Left kidney (tissue), 8 donors: ENCODE measurements at places on chromosomes 12 and 14. TPM values are rescaled to one million over a fixed set of nuclear protein-coding genes. Genes with fewer than 3 reads are reported as not detected.

Gene CCDC88C
- 42.5 TPM for polyA plus RNA-seq

Gene KCNJ8
- 19.0 TPM for polyA plus RNA-seq

Gene RTL1
- polyA plus RNA-seq = 0.10 TPM

Gene DPPA3
- 0.17 TPM for polyA plus RNA-seq

Gene SYNJ2BP
- 51.6 TPM for polyA plus RNA-seq

Gene CPNE6
- 0.18 TPM for polyA plus RNA-seq

Gene CYP46A1
- polyA plus RNA-seq = 3.4 TPM

Gene KRT77
- polyA plus RNA-seq = not detected

Gene ZNF140
- polyA plus RNA-seq = 49.0 TPM

Gene WBP11
- 124 TPM for polyA plus RNA-seq

Gene MAP3K9
- 5.9 TPM for polyA plus RNA-seq

Gene AVPR1A
- polyA plus RNA-seq = 5.5 TPM

Gene PRKD1
- polyA plus RNA-seq = 34.7 TPM

Gene GNB3
- 13.3 TPM for polyA plus RNA-seq

Gene HOXC13
- 0.05 TPM for polyA plus RNA-seq

Gene MYF6
- 0.15 TPM for polyA plus RNA-seq

Gene PRB2
- polyA plus RNA-seq = 1.5 TPM

Gene TSHR
- 0.88 TPM for polyA plus RNA-seq

Gene FBLN5
- 138 TPM for polyA plus RNA-seq

Gene SRRM4
- polyA plus RNA-seq = 0.02 TPM

Gene COX8C
- 0.71 TPM for polyA plus RNA-seq
